Stimulated activated CD4-positive, alpha-beta T cell treated with anti-CD3 and anti-CD28 coated beads, Interleukin-1b, Interleukin-23, amount 100 ng/mL, for 1 hour (primary cell): ENCODE measurements at places on chromosomes 16 and 17.

- no peak for DNase-seq
Observed at GRCh38 chr16:66489818-66490217, 60.1 kb downstream of the TK2 start.

DNA sequence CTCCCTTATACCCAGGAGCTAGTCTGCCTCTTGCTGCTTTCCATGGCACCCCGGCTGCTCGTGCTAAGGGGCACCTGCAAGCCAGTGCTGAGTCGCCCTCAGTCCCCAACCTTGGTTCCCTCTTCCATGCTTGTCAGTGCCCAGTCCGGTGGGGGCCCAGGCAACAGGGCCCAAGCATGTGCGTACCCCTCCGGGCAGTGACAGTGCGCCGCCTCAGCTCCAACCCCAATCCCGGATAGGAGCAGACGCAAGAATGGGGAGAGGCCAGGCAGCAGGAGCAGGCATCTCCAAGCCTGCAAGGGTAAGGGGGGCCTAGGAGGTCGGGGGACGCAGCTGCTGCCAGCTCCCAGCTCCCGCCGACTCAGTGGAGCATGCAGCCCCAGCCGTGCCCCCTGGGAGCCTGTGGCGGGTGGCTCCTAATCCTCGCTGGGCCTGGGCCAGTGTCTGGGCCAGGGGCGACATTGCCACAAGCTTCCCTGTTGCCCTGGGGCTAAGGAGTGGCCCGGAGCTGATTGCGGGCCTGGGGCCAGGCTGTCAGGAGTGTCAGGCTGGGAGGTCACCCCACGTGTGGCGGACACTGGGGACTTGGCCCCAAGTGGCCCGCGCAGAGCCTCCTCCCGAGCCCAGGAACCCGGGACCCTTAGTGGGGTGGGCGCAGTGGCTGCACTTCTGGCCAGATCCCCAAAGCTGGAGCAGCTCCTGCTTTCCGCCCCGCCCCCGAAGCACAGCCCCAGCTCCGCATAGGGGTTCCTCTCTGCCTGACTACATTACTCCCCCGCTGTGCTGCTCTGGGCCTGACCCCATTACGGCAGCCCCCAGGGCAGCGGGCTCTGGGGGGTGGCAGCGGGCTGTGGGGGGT lies 9.8 kb downstream of the CPD start:
- DNase-seq: no peak

DNA sequence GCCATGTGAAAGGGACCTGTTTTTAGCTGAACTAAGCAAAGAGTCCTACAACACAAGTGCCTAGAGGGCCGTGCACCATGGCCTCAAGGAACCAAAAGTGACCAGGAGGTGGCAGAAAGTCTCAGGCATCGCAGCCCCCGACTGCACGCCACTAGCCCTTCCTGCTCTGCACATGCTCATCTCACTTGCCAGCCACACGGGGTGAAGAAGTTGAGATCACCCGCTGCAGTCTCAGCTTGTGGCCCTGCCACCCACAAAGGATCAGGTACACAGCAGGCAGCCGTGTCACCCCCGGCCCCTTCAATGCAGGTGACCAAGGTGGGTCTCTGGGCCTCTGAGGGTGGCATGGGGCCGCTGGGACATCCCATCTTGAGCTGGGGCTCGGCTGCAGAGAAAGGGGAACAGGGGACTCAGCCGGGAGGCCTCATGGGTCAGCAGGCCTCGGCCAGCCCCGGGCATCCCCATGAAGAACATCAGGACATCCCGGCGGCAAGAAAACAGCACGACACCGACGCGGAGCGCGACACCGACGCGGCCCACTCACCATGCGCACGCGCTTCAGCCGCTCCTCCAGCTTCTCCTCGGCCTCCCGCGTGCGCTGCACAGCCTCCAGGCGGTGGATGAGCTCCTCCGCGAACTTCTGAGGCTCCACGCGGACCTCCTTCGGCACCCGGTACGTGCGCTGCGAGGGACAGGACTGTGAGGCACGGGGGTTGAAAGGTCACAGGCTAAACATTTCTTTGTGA lies 21.0 kb downstream of the PDIA2 start:
- DNase-seq: no peak

- no peak for DNase-seq
Observed at GRCh38 chr17:12739500-12739899, 49.8 kb upstream of the ARHGAP44 start.

DNA sequence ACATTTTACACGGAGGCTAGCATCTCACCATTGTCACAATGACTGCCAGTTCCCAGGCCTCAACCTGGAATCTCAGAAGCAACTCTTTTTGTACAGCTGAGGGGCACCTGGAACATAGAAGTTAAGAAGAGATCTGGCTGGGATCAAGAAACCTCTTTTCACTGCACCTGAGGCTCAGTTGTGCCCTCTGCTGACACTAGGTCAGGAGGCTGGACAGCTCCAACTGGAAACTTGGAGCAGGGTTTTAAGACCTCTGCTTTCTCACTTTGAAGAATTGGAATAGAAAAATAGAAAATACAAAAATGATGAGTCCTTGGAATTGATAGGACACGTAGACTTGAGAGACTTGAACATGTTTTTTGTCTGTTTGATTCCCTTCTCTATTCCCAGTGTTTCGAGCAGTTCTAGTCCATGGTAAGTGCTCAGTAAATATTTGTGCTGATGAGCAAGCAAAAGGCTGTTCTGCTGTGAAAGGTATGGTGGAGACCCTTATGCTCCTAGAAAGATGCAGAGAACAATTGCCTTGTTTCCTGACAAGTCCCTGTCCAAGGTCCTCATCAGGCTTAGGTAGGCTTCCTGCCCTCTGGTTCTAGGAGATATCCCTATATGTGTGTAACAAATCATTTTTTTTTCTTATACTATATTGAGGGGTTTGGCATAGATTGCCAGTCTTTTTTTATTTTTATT lies 13.6 kb upstream of the PPM1D start:
- DNase-seq: no peak

DNA sequence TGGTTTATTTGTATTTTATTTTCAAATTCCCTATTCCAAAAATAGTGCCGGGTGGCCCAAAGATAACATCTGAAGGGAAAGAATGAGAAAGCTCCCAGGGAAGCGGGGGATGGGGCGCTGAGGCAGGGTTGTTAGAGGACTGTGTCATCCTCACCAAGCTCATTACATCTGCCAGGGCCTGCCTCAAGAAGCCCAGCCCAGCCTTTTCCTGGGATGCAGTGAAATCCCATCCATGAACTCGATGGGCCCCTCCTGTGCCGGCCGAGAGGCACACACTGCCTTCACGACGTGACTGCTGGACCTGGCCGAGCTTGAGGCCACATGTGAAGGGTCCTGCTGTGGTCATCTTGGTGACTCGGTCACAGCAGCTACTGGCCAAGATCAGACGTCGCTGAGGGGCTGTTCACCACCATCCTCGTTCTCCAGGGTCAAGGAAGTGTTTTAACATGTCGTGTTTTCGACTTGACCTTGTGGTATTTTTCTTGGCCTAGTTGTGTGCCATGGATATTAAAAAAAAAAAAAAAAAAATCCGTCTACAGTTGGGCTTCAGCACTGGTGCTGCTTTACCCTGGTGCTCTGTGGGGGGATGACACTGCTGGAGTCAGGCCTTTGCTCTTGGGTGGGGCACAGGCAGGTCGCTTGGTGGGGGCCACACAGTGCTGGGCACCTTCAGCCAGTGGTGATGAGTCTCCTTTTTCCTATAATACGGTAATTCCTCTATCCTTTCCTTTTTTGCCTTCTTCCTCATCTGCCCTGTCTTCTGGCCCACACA lies 4.9 kb downstream of the TIMM22 start:
- no peak for DNase-seq

DNA sequence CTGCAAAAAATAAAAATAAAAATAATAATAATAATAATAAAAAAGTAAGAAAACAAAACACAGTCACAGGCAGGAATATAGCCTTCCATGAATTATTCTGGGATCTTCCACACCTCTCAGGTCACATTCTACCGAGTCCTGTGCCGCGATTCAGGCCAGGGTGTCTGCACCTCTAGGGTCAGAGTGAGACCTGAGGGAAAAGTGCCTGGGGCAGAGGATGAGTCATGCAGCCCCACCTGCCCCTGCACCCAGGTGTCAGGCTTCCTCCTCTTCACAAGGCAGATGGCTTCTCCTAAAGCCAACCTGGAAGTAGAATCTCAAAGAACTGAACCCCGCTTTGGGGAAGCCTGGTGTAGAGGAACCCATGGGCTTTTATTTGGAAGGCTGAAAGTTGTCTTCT lies 283.7 kb downstream of the CPPED1 start:
- DNase-seq: no peak

GRCh38 chr16:73743665-73744496 lies 552.7 kb upstream of the PSMD7 start:
- DNase-seq: no peak

- no peak for DNase-seq
Observed at GRCh38 chr17:13952009-13952750, 117.1 kb upstream of the COX10 start.

DNA sequence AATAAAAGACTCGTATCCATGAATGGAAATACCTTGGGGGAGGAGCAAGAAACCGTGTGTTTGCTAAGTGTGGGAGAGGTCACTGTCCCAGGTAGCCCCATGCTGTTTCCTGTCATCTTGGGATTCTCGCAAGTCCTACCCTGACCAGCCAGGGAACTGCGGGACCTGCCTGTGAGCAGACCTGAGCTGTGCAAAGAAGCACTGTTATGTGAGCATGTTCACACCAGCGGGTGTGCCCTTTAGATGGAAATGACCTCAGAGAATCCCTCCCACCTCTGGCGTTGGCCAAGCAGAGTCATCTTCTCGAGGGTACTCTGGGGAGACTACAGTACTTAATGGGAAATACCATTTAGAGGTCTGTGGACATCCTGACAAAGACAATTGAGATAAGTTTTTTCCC lies 127.0 kb upstream of the MON1B start:
- DNase-seq: no peak

- DNase-seq: no peak
Observed at GRCh38 chr17:3571043-3571900, 13.7 kb upstream of the TRPV3 start.

DNA sequence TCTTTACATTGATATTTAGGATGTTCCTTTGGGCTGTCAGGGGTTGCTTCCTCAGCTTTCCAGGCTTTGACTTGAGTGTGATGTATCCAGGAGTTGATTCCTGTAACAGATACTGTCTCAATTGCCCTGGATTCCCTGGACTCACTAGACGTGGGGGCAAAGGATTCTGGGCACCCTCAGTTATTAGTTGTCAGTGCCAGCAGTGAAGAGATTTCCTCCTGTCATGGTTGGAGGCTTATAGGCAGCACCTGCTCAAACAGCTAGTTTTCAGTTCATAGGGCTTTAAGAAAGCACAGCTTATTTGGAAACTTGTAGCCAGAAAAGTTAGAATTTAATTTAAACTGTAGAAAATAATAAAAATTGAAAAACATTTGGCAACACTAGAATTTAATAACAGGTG lies 9.5 kb upstream of the B4GALNT2 start:
- no peak for DNase-seq

DNA sequence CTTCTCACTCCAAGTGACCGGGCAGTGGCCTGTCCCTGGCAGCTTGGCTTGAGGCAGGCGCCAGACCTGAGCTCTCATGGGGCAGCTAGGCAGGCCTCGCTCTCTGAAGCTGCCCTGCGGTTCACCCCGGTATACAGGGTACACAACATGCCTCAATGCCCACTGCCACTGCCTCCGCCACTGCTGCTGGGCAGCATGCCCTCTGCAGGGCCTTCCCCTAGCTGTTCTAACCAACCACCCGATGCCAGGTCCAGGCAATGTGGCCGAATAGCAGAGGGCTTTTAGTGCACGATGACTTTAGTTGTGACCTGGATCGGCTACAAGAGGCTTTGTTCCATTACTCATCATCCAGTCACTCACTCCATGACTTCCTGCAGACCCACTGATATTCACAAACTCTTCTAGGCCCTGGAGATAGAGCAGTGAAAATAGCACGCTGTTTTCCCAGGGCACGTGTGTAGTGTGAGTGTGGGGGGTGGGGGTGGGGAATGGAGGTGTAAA lies 19.7 kb downstream of the CDC42EP4 start:
- no peak for DNase-seq

- no peak for DNase-seq
Observed at GRCh38 chr16:11128211-11129141, 127.5 kb downstream of the SOCS1 start.

GRCh38 chr16:50198802-50199403 lies 45.8 kb downstream of the TENT4B start:
- no peak for DNase-seq

DNA sequence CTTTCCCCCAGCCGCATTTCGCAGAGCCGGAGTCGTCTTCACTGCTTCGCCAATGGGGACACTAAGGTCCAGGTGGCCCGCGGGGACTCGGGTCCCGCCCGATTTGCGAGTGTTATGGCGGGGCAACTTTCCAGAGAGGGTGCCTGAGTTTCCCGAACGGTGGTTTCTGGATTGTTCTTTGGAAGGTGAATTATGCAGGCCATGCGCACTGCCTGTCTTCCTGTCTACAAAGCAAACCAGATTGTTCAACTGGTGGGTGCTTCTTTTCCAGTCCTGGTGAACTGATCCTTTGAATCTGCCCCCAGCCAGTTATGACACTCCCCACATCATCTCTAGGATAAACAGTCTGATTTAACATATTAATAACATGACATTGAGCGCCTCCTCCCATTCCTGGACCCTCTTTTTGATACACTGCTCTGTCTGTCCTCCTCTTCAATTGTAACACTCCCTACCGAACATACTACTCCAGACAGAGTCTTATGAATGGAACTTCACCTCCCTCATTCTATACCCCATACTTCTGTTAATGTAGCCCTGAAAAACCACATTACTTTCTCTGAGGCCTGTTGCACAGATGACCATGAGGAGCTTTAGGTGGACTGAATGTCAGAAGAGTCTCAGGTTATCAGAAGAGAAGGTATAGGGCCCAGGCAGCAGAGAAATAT lies 159.0 kb downstream of the RAB11FIP4 start:
- DNase-seq: no peak

DNA sequence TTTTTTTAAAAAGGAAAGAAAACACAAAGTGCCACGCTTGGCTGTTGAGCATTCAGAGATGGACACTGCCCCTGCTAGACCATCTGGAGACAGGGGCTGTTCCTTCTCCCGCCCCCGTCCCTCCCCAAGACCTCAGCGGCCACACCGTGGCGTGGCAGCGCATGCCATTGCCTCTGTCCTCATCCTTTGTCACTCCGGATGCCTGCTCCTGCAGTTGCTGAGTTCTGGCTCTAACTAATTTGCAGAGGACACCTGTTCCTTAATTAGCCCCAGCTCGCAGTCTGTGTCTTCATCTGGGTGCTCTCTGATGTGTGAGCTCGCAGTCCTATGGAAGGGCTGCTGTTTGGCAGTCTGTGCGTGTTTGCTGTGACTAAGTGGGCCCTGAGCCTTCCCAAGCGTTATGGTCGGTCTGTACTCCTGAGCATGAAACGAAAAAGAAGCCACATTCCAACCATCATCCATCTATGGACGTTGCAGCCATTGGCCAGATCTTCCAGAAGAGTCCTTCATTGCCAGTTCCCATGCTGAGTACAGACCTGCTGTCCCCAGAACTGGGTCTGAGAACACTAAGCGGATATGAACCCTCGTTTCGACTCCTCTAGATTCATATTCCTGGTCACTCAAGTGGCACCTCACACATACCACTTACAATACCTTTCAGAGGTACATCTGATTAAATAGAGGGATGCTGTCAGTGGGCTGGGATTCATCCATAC lies 40.9 kb upstream of the NAT9 start:
- no peak for DNase-seq
